ENCODE measurements at places on chromosomes 12 and 14.

DNA sequence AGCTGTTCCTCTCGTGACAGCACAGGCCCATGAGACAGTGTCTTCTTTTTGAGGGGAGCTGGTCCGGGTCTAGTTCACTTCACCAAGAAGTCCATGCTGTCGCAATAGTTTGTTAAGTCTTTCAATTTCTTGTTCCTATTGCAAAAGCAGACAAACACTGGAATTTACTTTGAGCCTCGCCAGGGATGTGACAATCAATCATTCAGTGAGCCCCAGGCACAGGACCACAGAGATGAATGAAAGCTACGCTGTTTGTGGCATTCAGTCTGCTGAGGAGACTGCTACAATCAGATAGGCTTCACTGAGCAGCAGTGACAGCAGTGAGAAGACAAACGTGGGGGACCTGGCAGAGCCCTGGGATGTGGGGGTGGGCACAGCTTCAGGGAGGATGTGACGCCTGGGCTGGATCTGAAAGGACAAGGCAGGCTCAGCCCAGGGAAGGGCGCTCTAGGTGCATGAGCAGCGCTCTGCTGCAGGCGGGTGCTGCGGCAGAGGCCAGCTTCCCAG lies 35.5 kb downstream of the TCTN1 start:
- no peak for DNase-seq

GRCh38 chr12:77559400-77560074 lies 271.2 kb upstream of the NAV3 start:
- no peak for DNase-seq

- no peak for DNase-seq
These were observed 33.8 kb downstream of the CCDC38 start for GRCh38 chr12:95908573-95908972.

- no peak for DNase-seq
These were observed 101.3 kb downstream of the TMEM121 start for GRCh38 chr14:105627701-105628100.

DNA sequence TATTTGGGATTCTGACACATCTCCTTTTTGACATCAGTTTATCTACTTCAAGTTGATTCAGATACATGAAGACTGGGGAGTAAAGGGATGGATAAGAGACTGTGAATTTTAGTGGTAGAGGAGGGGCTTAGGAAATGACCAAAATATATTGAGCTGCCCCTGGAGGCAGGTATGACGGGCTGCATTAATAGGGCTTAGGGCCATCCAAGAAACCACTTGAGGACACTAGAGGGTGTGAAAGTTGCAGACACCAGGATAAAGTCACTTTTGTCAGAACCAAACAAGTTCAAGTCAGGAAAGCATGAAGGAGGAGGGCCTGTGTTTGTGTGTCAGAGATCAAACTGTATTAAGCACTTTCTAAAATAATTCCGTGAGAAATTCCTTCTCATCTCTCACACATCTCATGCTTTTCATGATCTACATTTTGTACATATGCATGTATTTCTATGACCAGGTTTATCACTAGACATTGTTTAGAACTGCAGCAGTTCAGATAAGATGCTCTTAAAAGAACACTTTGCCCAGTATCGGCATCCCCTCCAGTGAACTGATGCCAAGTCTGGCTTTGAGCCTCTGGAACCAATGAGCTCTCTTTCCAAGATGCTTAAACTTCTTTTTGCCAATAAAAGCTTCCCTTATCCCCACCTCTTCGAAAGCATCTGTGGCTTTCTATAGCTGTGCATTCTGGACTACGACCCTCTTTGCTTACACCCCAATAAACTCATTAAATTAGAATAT lies 136.9 kb downstream of the SLC38A1 start:
- no peak for DNase-seq

- no peak for DNase-seq
These were observed 874.5 kb downstream of the FLRT2 start for GRCh38 chr14:86404425-86404824.

DNA sequence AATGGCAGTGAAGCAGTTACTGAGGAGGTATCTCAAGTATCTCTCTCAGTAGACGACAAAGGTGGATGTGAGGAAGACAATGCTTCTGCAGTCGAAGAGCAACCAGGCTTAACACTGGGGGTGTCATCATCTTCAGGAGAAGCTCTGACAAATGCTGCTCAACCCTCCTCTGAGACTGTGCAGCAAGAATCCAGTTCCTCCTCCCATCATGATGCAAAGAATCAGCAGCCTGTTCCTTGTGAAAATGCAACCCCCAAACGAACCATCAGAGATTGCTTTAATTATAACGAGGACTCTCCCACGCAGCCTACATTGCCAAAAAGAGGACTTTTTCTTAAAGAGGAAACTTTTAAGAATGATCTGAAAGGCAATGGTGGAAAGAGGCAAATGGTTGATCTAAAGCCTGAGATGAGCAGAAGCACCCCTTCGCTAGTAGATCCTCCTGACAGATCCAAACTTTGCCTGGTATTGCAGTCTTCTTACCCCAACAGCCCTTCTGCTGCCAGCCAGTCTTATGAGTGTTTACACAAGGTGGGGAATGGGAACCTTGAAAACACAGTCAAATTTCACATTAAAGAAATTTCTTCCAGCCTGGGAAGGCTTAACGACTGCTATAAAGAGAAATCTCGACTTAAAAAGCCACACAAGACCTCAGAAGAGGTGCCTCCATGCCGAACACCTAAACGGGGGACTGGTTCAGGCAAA lies 216.6 kb downstream of the AKAP6 start:
- DNase-seq = no peak

DNA sequence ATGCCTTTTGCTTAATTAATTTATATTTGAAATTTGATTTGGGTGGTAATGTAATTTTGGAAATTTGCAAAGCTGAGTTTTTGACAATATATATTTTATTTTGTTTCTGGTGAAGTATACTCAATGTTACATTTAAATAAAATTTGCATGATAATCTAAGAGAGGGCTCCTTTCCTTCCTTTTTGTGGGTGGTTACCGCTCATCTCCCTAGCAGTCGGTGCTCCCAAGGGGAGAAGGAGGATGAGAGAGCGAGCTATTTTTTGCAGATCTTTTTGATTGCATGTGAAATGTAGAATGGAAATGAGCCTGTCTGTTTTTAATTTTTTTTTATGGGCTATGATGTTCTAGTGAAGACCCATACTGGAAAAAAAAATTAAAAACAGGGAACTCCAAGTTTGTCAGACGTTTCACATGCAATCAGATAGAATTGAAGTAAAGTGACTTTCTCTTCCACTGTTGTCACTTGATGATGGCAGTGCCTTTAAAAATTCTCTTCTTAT lies 39.8 kb downstream of the MSRB3 start:
- no peak for DNase-seq

GRCh38 chr12:85617307-85618091 lies 218.7 kb downstream of the RASSF9 start:
- DNase-seq = no peak

DNA sequence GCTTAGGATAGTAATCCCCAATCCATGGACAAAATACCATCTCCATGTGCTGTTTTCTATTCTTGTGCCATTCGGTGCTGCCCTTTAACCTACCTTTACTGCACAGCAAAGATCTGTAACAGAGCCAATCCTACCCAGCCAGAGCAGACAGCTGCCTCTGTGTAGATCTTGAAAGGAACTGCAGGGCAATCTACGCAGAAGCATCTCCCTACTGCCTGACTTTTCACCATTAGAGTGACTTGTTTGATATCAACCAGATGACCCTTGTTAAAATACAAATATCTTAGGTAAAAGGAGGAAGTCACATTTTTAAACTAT lies 33.9 kb upstream of the PPM1A start:
- no peak for DNase-seq

- peak; percentile 49 for DNase-seq
These were observed 16.0 kb upstream of the ENDOU start for GRCh38 chr12:47741340-47741703.

DNA sequence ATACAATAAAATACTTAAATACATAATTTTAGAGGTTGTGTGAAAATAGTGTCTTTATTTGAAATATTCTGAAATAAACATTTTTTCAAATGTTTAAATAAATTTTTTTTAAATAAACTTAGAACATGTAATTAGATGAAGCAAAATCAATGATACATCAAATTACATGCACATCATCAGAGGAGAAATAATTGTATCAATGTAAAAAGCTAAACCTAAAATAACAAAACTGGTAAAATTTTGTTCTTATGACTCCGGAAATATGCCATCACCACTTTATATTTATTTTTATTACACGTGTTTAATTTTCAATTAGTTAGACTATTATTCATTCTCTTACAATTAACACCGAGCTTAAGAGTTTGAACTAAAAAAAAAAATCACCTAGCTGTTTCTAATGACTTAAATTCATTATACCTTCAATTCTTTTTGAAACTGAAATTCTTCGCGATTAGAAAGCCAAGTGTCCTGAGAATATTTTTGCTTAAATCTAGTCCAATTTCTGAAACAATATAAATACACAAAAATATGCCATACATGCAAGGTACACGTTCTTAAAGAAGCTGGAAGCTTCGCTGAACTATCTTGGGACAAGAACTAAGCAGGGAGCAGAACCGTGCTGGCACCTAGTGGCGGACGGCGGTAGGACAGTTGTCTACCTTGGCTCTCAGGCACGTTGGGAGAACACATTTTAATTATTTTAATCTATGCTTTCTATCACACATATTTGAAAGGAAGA lies 230.5 kb downstream of the SLC25A21 start:
- peak; percentile 56 for DNase-seq

DNA sequence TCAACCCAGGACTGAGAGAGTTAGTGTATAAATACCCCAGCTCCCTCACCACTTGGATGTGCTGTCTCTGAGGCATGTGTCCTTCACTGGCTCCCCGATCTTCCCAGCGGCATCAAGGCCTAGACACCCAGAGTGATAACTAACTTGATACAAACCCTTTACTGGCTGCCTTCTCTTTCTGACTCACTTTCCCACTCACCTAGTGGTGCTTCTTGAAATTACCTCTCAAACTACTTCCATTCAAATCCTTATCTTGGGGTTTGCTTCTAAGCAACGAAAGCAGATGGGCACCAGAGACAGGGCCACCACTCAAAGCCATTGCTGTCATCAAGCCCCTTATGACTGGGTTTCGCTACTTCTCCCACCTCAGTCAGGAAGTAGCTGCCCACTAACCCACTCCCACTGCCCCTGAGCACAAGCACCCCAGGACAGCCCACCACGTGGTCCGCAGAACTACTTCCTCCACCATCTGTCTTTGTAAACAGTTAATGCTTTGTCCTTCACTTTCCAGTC lies 17.2 kb downstream of the ZFP36L1 start:
- peak; percentile 54 for DNase-seq

DNA sequence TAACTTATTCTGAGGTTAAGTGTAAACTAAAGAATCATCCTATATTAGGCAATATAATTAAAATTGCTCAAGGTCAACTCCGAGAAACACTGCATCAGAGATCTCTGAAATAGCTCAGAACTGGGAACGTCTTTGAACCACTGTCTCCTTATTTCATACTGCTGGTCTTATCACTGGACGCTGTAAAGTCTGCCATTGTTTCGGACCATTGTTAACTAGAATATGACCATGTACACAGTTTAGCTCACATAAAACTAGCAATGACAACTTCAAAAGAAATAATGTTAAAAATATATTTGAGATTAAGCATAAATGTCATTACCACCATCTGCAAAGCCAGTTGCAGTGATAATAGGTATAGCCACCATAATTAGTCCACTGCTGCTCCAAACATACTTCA lies 2.9 kb downstream of the ABCD2 start:
- no peak for DNase-seq

DNA sequence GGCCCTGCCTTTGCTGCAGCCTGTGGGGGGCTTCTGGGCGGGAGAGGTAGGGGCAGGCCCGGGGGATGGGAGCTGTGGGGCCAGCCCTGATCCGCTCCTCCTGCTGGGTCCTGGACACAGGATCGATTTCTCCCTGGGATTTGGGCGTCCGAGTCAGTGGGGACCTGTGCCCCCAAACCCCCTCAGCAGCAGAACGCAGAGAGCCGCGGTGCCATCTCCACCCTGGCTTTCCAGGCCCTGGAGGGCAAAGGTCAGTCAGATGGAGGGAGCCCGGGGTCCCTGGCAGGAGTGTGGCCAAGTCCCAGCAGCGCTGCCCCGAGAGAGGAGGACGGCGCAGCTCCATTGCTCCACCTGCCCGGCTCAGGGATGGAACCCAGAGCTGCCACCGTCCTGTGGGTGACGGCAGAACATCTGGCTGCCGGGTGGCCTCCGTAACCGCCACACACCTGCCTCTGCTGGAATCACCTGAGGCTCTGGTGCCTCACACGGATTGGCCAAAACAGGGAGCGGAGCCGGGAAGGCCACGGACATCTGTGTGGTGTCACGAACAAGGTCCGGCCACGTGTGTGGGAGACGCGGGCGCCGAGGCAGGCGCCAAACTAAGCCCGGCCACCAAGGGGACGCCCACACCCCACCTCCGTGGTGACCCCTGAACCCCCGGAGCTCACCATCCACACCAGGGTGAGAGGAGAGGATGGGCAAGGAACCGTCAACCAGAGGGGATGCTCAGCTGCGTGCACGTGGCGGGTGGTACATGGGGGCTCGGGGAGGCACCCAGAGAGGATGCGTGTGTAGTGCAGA lies 80.3 kb upstream of the FBRSL1 start:
- no peak for DNase-seq

- no peak for DNase-seq
These were observed 43.0 kb downstream of the DIP2B start for GRCh38 chr12:50547742-50548141.

- DNase-seq = no peak
These were observed 8.2 kb upstream of the PPP1CC start for GRCh38 chr12:110750784-110751461.

GRCh38 chr12:51508285-51508684 lies 82.7 kb upstream of the SCN8A start:
- no peak for DNase-seq

DNA sequence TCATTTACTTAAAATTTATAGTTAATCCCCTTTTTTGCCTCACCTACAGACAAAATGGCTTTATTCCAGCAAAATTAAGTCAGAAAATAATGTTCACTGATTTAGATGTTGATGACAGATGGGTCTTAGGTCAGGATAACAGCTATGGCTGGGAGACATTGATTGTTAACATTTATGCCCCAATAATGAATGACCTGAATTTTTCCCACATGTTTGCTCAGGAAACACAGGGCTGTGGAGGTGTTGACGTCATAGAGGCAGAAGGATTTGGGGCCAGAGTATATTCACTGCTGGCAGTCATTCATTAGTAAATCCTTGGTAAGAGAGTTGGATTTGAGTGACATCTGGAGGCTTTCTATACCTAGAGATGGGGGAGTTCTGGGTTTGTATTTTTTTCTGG lies 121.3 kb downstream of the PDE3A start:
- no peak for DNase-seq

DNA sequence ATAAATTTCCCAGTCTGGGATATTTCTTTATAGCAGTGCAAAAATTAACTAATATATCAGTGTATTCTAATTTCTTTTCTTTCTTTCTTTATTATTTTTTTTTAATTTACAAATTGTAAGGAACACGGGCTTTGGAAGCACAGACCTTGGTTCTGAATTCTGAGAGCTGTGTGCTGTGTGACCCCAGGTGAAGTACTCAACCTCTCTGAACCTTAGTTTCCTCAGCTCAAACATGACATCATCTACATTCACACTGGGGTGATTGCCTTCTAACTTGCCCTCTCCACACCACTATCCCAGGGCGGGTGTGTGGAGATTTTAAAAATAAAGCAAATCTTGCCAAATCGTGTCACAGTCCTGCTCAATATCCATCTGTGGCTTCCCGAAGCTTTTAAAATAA lies 282.8 kb downstream of the C12orf75 start:
- DNase-seq = no peak
